ENCODE measurements at places on chromosomes 13 and 19.

- DNase-seq = no peak
These were observed 16.5 kb downstream of the TYK2 start for GRCh38 chr19:10363789-10364281.

GRCh38 chr19:33240181-33240771 is 14.6 kb upstream of the SLC7A10 start:
- no peak for DNase-seq

DNA sequence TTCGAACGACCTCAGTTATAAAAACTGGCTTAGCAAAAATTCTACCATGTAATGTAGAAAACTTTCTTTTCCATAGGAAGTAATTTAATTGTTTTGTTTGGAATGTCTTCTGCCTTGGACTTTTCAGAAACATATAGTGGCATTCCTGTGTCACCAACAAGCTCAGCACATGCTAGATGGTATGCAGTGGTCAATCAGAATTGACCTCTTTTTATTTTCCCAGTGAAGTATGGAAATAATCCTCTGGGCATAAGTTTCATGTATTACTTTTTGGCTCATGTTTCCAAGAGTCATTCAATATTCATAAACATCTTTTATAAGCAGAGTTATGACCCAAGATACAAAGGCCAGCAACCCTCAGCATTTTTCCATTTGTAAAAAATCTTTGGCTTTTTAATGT is 33.6 kb downstream of the NALCN start:
- DNase-seq = peak; percentile 9

GRCh38 chr13:100163375-100163774 is 74.5 kb downstream of the PCCA start:
- DNase-seq = no peak

DNA sequence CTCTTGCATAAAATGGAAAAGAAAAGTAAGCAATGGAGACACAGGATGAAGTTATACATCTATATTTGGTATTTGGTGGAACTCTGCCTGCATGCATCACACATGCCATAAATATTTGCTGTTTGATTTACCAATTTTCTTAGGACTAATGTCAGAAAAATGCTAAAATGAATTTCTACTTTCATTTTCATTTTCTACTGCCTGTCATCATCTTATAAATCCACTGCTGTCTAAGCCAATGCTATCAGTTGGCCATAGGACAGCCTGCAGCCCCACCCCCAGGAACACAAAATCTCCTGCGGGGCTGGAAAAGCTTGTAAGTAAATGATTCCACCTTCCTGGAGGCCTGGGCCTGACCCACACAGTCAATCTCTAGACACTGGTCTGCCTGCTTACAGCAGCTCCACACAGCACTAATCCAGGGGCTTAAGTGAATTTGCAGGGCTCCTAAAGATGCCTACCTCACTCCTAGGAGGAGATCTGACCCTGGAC is 122.0 kb downstream of the ENOX1 start:
- DNase-seq = peak; percentile 54

DNA sequence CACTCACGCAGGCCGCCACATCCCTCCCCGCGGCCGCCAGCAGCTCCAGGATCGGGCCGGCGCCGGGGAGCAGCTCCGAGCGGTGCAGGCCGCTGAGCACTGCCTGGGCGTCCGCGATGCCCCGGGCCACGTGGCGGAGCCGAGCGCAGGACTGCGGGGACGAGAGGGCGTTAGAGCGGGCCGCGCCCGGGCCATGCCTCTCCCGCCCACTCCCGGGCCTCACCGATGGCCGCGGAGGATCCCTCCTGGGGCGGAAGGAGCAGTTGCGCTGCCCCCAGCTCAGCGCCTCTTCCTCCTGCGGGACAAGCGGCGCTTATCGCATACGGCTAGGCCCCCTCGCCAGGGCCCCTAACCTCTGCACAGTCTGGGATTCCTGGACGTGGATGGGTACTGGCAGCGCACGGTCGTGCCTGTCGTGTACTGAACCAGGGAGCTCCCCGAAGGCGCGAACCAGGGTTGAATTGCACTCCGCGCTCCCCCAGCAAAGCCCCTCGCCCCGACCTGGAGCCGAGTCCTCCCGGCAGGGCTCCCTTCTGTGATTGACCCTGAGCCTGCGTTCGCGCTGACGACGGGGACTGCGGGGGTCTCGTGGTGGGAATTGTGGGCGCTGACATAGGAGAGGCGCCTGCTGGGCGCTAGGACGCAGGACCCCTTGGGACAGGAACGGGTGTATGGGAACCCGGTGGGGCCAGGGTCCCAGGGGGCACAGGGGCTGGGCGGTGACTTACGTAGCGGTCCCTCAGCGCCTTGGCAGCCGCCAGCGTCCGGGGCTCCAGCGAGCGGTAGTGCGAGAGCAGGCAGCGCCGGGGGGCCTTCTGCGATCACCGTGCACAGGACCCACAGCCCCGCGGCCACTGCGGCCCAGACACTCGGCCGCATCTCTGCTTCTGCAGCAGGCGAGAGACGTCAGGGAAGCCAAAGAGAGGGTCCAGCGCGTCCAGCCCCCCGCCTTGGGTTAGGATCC is 673 bp downstream of the IFNL4 start:
- no peak for DNase-seq

GRCh38 chr13:42543215-42543797 is 30.6 kb upstream of the TNFSF11 start:
- DNase-seq = no peak

DNA sequence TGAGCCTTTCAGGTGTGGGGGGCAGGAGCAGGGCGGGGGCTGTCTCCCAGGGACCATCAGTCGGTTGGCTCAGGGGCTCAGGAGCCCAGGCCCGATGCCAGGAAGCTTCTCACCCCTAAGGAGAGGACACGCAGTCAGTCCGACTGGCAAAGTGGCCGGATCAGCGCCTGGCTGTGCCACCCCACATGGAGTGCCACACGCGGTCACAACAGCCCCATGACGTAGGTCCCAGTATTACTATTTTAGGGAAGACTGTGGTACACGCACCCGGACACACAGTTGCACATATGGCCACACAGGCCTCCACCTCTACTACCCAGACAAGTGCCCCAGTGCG is 29.3 kb upstream of the GRTP1 start:
- no peak for DNase-seq

DNA sequence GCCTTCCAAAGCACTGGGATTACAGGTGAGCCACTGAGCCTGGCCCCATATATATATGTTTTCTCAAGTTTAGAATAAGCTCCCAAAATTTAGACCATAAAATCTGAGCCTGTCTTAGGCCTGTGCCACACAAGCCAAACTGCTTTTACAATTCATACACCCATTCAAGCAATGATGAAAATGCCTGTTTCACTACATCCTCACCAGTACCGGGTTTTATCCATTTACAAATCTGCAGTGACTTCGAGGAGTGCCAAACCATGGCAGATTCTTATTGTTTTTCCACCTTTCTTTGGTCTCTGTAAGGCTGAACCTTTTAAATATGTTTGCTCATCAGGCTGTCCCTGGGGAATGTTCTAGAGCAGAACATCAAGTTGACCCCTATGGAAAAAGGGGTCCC is 9.6 kb upstream of the NFIC start:
- no peak for DNase-seq

- peak; percentile 95 for DNase-seq
These were observed at the start of gene SLITRK5 for GRCh38 chr13:87671031-87671752. Gene SLITRK5 (plus strand): TSS chr13:87671371. CDS start chr13:87675389, 4,018 bp downstream.

DNA sequence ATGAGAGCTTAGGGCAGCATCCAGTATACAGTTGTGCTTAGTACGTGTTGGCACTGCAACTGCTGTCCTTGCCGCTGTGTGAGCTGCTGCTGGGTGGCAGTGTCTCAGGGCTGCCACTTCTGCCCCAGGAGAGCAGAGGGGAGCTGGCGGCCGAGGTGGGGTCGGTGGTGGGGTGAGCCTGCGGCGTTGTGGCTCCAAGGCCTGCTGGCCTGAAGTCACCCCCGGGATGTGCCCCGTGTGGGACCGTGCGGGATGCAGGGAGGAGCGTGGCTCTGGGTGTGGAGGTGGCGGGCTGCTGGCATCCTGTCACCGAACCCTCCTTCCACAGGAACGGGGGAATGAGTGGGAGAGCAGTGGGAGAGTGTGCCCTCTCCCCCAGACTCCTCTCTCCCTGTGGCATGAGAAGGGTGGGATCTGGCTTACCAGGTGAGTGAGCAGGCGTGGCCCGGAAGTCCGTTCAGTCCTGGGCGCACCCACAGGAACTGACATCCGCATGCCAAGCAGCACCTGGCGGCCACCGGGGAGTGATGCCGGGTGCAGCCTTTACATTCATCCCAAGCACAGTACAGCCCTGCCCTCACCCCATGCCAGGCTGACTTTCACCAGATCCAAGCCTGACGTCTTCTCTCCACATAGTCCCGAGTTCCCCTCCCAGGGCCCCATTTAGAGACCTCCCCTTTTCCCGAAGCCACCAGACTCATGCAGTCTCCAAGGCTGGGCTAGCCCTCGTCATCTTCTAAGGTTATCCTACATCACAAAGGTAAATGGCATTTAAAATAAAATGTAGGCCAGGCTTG is 26.6 kb downstream of the MCF2L start:
- DNase-seq = no peak

- peak; percentile 32 for DNase-seq
These were observed 11.1 kb upstream of the SHISA2 start for GRCh38 chr13:26062853-26063444.

GRCh38 chr13:43648733-43649132 is 138.0 kb downstream of the ENOX1 start:
- no peak for DNase-seq

- DNase-seq = peak; percentile 24
These were observed 630 bp downstream of the RAP2A start for GRCh38 chr13:97434397-97435201.

GRCh38 chr19:1017115-1017905 is 3.6 kb downstream of the TMEM259 start:
- no peak for DNase-seq

Data from fibroblast of gingiva (primary cell).